ENCODE measurements at places on chromosomes 1 and 21.

DNA sequence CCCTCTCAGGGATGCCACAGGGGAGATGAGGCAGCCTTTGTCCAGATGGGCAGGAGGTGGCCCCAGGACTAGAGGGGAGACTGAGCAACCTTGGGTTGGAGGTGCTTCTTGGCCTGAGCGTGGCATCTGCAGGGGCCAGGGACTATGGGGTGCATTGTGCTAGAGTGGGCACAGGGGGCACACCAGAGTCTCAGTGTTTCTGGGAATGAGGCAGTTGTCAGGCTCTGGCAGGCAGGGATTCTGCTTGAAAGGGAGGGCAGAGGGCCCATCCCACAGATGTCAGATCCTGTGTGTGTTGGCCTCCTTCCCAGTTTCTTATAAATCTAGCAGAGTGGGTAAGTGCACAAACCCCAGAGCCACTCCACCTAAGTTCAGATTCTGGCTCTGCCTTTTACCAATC, 13.7 kb downstream of the LGR6 start:
- DNase-seq = no peak

GRCh38 chr1:155681776-155682175, 6.8 kb downstream of the YY1AP1 start:
- no peak for DNase-seq

GRCh38 chr1:56508523-56508983, 70.8 kb downstream of the PLPP3 start:
- DNase-seq = no peak

- DNase-seq = no peak
Measured at GRCh38 chr1:30923597-30923996, 15.0 kb upstream of the SDC3 start.

DNA sequence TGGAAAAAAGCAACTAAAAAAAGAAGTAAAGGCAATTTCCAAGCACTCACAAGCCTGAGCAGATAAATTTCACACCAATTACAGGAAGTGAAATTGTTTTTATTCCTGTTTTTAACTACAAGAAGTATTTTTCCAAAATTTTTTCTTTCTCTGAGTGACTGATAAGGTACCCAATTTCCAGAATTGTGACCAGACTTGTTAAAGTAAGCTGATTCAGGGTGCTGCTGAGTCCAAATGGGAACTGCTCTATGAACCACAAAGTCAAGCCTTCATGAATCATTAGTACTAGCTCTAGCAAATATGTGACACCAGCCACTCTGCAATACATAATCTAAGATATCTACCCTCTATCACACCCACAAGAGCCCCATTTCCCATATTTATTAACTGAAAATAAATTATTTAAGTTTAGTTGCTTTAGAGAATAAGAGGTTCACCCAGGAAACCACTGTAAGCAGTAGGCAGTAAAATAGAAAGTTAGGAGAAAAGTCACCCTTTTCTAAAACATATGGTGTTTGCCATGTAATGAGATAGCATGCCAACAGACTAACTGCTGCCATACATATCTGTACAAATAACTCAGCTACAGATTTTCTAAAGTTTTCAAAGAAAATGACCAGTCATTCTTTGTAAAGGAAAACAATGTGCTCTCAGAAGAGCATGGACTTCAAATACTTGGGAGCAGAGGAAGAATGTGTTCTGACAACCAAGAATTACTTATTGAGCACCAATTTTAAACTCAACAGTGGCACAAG, 43.1 kb upstream of the TNFSF18 start:
- DNase-seq = no peak

- no peak for DNase-seq
Measured at GRCh38 chr1:228338521-228339051, 68.0 kb downstream of the TRIM11 start.

- DNase-seq = no peak
Measured at GRCh38 chr1:150269451-150269850, 635 bp upstream of the APH1A start.

DNA sequence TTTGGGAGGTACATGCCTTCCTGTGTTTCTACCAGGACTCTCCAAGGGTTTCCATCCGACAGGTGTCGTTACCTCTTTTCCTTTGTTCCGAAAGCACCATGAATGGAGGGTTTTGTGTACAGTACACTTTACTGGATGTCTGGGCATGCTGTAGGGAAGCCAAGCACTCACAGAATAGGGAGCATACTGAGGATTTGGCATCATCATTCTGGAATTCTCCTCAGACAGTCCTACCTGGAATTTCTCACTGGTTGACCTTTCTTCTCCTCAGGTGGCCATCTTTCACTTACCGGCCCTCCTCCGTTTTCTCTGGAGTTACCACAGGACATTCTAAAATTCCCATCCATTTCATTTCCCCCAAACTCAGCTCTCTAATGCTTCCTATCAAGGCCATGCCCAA, 5.9 kb upstream of the MPL start:
- no peak for DNase-seq

- DNase-seq = no peak
Measured at GRCh38 chr1:47843781-47844557, 153.2 kb downstream of the TRABD2B start.

Measured in SIG-M5 (cell line).